ENCODE measurements at places on chromosomes 16 and 17. TPM values are rescaled to one million over a fixed set of nuclear protein-coding genes. Genes with fewer than 3 reads are reported as not detected.

GRCh38 chr17:29663155-29663554 lies 40.4 kb upstream of the CORO6 start:
- H3K27me3 ChIP-seq, result no peaks in the 10 kb centered on the region
- H3K4me3 ChIP-seq, result no peak overlapping the region
- peaks cover 11% of the 10 kb centered on the region for H3K4me1 ChIP-seq
- peaks cover 6% of the 10 kb centered on the region for H3K36me3 ChIP-seq
- DNase-seq, result no peak

DNA sequence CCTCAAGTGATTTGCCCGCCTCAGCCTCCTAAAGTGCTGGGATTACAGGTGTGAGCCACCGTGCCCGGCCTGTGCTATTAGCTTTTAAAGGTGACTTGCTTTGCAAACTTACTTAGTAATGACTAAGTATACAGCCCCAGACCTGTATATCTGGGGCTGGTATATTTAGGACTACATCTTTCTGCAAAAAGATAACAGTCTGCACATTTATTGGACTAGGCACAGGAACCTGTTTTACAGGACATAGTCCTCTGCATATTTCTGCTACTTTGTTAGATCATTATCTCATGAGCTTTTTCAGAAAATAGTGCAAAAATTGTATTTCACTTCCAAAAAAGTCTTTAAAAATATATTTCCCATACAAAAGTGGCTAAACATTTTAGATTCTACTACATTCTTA lies 1.3 kb downstream of the KRT24 start:
- H3K27ac ChIP-seq, result no peak overlapping the region
- H3K27me3 ChIP-seq, result no peaks in the 10 kb centered on the region
- no peak overlapping the region for H3K4me3 ChIP-seq
- no peaks in the 10 kb centered on the region for H3K36me3 ChIP-seq

DNA sequence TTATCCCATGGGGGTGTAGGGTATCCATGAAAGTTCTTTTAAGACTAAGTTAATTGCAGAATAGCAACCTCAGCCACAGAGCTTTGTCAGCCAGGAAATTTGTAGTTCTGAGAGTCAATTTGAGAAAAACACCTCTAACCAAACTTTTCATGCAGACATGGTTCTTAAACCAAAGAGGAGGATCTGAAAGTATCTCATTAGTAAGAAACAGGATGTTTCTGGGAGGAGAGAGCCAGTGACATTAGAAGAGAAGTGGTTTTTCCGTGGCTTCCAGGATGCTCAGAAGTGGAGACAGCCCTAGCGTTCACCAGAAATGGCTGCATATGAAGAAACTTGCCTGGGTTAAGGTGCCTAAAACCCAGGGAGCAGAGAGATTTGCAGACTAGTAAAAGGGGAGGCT lies 7.9 kb downstream of the GNAO1 start:
- no peak overlapping the region for H3K4me3 ChIP-seq
- no peak for DNase-seq
- no peaks in the 10 kb centered on the region for H3K36me3 ChIP-seq

DNA sequence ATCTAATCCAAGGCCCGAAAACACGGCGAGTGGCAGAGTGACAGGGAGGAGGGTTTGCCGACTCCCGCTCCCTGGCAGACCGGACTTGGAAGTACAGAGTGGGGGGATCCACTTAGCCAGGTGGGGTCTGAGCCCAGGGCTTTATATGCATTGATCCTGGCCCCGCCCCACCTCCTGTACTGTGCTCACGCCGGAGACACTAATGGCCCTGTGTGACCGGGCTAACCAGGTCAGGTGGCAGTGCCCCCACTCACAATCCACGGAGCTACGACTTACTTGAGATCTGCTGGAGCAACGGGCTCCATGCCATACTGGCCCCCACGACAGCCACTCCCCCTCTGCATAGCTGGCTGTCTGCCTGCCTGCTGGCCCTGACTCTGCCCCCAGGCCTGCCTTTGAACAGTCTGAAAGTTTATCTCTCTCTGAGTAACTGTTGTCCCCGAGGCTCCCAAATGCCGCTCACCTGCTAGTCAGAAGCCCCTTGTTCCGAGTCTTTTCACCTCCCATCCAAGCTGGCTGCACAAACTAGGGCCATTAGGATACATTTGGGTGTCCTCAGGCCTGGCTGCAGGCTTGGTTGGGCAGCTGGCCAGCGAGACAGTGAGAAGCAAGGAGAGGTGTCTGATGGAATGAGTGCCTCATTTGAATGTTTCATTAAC lies 28.0 kb downstream of the CACNA1G start:
- no peak for DNase-seq
- no peaks in the 10 kb centered on the region for H3K27me3 ChIP-seq
- peaks cover 27% of the 10 kb centered on the region for H3K4me1 ChIP-seq
- H3K36me3 ChIP-seq, result no peaks in the 10 kb centered on the region
- no peak overlapping the region for H3K4me3 ChIP-seq

GRCh38 chr17:34641368-34641767 lies 62.0 kb downstream of the TMEM132E start:
- H3K27ac ChIP-seq, result no peak overlapping the region
- no peak overlapping the region for H3K4me3 ChIP-seq
- H3K4me1 ChIP-seq, result no peaks in the 10 kb centered on the region
- H3K36me3 ChIP-seq, result no peaks in the 10 kb centered on the region
- peaks cover 38% of the 10 kb centered on the region for H3K27me3 ChIP-seq

The GRIN2A gene
- total RNA-seq, result 3.5 TPM

The ABCA6 gene
- total RNA-seq, result not detected

Measured in WTC11 (cell line).